ENCODE measurements at places on chromosomes 5 and 9.

DNA sequence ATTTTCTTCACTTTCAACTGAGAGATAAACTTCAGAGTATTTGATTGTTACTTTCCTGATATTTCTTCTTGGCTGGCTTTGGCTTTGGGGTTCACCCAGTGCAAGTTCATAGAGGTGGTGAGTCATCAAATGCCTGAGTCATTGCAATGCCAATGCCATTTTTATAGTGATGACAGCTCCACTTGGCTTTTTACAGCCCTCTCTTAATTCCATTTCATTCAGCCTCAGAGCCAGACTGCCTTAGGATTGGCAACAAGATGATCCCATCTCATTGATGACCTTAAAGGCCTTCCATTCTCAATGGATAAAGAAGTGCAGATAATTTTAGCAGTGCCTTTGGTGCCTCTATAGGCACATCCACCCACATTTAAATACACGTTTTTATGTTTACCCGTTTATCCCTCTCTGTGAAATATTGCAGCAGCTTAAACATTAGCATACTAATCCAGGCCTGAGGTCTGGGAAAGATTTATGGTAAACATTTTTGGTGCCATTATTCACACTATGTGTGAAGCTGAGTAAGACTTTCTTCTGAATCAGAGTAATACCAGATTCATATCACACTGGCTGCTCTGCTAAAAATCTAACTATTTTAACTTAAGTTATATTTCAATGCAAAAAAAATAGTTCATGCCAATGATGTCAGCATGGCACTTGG is 88.9 kb upstream of the TYRP1 start:
- DNase-seq: no peak
- H3K4me3 ChIP-seq: no peak overlapping the region
- H3K4me1 ChIP-seq: no peaks in the 10 kb centered on the region
- H3K27me3 ChIP-seq: no peaks in the 10 kb centered on the region
- H3K27ac ChIP-seq: no peak overlapping the region
- H3K36me3 ChIP-seq: no peaks in the 10 kb centered on the region

- H3K27me3 ChIP-seq: no peaks in the 10 kb centered on the region
- H3K4me1 ChIP-seq: no peaks in the 10 kb centered on the region
- H3K27ac ChIP-seq: no peak overlapping the region
- no peaks in the 10 kb centered on the region for H3K36me3 ChIP-seq
Measured at GRCh38 chr9:133075925-133076630, 14.3 kb downstream of the CEL start.

DNA sequence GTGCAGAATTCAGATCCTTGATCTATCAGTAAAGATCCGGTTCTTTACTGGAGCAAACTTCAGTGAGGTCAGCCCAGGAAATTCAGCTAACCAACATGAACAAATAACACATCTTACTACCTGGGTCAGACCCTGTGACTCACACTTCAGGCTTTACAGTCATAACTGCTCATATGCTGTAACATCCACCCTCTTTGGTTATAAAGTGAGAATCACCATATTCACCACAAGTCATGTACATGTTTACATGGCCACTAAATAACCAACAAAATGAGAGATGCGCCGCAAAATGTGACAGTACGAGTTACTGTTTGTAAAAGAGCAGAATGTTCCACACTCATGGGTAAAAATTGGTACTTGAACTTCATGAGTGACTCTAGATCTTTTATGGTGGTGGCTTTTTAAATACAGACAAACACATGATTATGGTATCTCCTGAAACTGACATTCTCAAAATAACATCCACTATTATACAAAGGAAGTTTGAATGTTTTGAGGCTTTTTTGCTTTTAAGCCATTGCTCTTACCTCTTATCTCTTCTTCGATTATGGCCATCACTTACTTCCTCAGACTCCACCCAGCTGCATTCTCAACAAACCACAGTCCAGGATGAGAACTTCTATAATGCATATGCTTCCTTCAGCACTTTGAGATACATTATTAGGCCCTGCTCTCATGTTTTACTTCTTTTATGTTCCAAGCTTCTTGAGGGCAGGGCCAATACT is 516.6 kb downstream of the RAB3C start:
- DNase-seq: no peak
- no peaks in the 10 kb centered on the region for H3K27me3 ChIP-seq
- peaks cover 13% of the 10 kb centered on the region for H3K4me1 ChIP-seq
- no peak overlapping the region for H3K4me3 ChIP-seq

DNA sequence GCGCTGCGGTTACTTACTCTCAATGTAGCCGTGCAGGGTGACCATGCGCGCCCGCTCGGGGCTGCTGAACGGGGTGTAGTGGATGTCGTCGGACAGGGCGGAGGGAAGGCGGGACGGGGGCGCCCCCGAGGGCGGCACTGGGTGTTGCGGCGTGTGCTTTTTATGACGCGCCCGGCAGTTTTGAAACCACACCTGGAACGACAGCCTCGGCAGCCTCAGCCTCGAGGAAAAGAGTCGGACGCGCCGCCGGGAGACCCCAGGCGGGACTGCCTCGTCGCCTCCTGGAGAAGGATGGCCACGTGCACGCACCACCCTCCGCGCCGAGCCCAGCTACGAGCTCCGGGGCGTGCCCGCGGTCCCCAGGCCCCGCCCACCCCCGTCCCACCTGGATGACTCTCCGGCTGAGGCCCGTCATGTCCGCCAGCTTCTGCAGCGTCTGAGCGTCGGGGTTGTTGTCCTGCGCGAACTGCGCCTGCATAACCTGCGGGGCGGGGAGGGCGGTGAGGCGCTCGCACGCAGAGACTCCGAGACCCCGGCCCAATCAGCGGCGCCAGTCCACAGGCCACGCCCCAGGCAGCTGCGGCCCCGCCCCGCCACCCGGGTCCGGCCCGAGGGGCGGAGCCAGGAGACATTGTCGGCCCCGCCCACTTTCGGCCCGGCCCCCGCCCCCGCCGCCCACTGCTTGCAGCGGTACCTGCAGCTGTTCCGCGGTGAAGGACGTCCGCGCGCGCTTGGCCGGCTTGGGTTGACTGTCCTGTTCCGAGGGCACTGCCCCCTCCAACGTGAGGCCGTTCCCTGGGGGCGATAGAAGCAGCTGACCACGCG is 15.0 kb downstream of the LHX6 start:
- peaks cover 52% of the 10 kb centered on the region for H3K27me3 ChIP-seq
- peak; percentile 41 for DNase-seq
- H3K4me1 ChIP-seq: peaks cover 15% of the 10 kb centered on the region
- H3K27ac ChIP-seq: no peak overlapping the region
- H3K36me3 ChIP-seq: no peaks in the 10 kb centered on the region

DNA sequence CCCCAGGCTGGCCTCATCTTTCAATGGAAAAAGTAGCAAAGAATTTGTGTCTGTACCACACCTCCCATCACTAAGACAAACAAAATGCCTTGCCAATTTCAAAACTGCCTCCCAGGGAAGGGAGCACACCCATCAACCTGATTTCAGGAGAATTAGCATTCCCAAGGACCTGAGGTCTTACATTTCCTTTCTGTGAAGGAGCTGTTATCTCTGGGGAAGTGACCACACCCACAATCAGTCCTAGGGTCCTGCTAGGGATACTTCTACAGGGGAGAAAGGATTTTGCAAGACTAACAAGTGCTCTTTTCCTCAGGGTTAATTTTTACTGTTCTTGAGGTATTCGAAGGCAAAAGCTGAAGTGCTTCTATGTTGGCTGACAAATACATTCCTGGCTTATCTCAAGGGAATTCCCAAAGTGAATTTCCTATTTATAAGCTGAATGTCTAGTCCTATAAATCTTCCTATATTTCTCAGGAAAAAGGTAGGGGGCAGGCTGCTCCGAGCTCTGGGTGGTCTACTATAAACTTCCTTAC is 97.4 kb upstream of the ITGA1 start:
- H3K4me1 ChIP-seq: peaks cover 2% of the 10 kb centered on the region
- H3K4me3 ChIP-seq: no peak overlapping the region
- H3K36me3 ChIP-seq: no peaks in the 10 kb centered on the region
- H3K27ac ChIP-seq: no peak overlapping the region

- no peak overlapping the region for H3K4me3 ChIP-seq
- H3K27me3 ChIP-seq: no peaks in the 10 kb centered on the region
- DNase-seq: no peak
- H3K4me1 ChIP-seq: no peaks in the 10 kb centered on the region
- no peak overlapping the region for H3K27ac ChIP-seq
Measured at GRCh38 chr5:81609810-81610375, 141.0 kb downstream of the SSBP2 start.

DNA sequence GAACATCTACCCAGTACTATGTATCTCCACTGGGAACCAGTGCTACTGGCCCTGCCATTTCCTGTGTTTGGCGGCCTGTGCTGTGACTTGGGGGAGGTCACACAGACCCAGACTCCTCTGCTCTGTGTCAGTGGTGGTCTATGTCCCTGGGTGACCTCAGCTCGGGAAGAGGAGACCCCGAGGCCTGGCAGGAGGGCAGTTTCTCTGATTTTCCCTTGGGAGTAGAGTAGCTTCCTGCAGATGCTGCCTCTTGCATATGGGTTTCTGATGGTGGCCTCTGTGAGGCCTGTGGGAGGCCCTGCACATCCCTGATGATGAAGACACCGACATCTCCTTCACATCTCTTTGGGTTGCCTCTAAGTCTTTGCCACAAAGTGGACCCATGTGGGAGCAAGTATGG is 13.0 kb upstream of the SMIM32 start:
- no peaks in the 10 kb centered on the region for H3K4me1 ChIP-seq
- H3K4me3 ChIP-seq: no peak overlapping the region
- no peak for DNase-seq
- H3K36me3 ChIP-seq: no peaks in the 10 kb centered on the region

DNA sequence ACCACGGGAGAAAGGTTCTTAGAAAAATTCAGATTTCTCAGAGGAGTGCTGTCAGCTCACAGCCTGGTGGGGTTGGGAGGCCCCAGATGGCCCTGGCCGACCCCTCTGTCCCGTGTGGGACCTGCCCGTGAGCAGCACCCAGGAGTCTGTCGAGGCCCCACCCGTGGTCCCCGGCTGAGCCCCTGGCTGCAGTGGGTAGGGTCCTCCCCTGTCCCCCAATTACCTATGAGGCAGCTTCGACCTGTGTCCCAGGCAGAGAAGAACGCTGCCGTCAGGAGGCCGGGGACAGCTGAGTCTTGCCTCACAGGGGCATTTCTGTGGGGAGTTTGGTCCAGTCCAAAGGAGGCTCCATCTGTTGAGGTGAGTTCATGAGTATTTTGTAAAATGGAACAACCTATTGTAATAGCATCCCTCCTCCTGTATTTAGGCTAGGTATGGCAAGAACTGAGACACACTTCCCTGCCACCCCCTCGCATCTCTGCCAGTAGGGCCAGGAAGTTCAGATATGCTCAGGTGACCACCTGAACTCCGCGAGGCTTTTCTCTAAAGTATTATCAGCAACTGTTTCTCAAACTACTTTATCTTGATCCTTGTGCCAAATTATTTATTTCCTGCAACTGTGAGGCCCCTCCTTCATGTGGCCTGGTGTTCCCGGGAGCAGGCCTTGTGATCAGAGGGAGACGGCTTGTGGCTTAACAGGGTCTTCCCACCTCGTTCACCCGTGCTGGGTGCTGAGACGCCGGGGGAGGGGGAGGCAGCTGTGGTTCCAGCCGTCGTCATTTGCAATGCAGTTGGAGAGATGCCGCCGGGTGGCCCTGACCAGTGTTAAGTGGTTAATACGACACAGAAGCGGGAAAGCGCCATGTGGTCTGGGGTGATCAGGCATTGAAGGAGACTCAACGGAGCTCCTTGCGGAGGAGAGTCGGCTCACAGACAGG is 1.7 kb downstream of the AHRR start:
- peaks cover 19% of the 10 kb centered on the region for H3K4me1 ChIP-seq
- H3K27ac ChIP-seq: no peak overlapping the region

DNA sequence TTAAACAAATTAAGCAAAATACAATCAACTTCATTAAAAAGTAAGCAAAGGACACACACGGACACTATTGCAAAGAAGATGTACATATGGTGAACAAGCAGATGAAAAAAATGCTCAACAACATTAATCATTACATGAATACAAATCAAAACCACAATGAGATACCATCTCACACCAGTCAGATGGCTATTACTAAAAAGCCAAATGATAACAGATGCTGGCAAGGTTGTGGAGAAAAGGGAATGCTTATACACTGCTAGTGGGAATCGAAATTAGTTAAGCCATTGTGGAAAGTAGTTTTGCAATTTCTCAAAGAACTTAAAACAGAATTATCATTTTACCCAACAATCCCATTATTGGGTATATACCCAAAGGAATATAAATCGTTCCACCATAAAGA is 636.2 kb upstream of the ST8SIA4 start:
- DNase-seq: no peak
- H3K4me1 ChIP-seq: no peaks in the 10 kb centered on the region
- no peaks in the 10 kb centered on the region for H3K27me3 ChIP-seq
- H3K27ac ChIP-seq: no peak overlapping the region
- H3K4me3 ChIP-seq: no peak overlapping the region

GRCh38 chr5:36935805-36936204 is 59.2 kb downstream of the NIPBL start:
- no peaks in the 10 kb centered on the region for H3K27me3 ChIP-seq
- H3K4me1 ChIP-seq: no peaks in the 10 kb centered on the region
- DNase-seq: no peak
- H3K36me3 ChIP-seq: no peaks in the 10 kb centered on the region
- no peak overlapping the region for H3K27ac ChIP-seq
- no peak overlapping the region for H3K4me3 ChIP-seq

- H3K27ac ChIP-seq: no peak overlapping the region
- H3K4me1 ChIP-seq: no peaks in the 10 kb centered on the region
- H3K4me3 ChIP-seq: no peak overlapping the region
- H3K36me3 ChIP-seq: no peaks in the 10 kb centered on the region
Measured at GRCh38 chr5:6396043-6396442, 17.7 kb upstream of the MED10 start.

DNA sequence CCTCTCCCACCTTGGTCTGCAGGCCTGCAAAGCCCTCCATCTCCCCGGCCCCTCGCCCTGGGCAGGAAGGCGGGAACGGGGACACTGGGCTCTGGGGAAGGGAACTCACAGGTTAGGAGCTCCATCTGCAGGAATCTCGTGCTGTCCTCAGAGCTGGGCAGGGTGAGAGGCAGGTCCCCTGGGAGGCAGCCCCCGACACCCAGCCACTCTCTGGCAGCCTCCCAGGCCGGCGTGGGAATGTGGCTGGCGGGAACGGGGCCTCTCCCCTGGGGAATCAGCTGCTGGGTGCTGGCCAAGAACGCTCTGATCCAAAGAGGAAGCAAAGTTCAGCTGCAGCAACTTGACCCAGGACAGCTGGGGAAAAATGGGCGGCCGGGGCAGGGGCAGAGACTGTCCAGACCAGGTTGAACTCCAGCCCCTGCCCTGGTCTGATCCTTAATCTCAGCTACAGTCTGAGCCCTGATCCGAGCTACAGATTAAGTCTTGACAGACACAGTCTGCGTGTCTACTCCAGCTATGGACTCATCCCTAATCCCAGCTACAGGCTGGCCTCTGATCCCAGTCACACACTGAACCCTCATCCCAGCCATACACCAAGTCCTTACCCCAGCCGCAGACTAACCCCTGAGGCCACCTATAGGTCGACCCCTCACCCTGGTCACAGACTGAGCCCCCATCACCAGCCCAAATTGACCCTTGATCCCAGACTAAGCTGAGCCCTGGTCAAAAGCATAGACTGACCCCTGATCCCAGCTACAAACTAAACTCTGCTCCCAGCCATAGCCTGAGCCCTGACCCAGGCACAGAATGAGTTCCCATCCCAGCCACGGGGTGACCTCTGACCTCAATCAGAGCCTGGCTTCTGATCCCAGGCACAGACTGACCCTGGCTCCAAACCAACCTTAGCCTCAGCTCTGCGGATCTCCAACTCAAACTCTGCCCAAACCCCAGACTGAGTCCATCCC is 37.3 kb upstream of the EGFL7 start:
- no peak for DNase-seq
- no peaks in the 10 kb centered on the region for H3K36me3 ChIP-seq
- no peaks in the 10 kb centered on the region for H3K27me3 ChIP-seq

GRCh38 chr5:174897281-174897950 is 173.0 kb downstream of the MSX2 start:
- H3K4me3 ChIP-seq: no peak overlapping the region
- H3K27ac ChIP-seq: no peak overlapping the region
- H3K4me1 ChIP-seq: no peaks in the 10 kb centered on the region

Data from CD4-positive, alpha-beta T cell (primary cell).